ENCODE measurements at places on chromosomes 4 and X. TPM values are rescaled to one million over a fixed set of nuclear protein-coding genes. Genes with fewer than 3 reads are reported as not detected.

Gene C4orf54
- 1.2 TPM for total RNA-seq

Gene TCEAL6
- total RNA-seq, result not detected

GRCh38 chr4:145132511-145133098, 34.5 kb downstream of the ABCE1 start:
- DNase-seq, result no peak

DNA sequence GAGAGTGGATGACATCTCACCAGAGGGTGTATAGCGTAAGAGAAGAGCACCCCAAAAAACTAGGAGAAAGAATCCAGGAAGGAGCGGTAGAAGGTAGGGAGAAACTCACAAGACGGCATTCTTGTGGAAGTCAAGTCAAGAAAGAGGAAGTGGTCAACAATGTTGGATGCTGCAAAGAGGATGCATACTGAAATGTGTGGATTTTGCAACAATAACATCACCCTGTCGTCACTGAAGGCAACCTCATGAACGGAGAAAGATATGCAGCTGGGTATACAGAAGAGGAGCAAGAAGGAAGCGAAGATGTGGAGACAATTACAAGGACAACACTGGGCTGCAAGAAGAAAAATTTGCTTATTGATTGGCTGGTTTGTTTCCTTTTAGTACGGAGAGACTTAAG, 11.4 kb upstream of the TAPT1 start:
- H3K4me3 ChIP-seq, result no peak overlapping the region
- H3K36me3 ChIP-seq, result peaks cover under 1% of the 10 kb centered on the region
- no peaks in the 10 kb centered on the region for H3K27me3 ChIP-seq
- H3K4me1 ChIP-seq, result peaks cover 3% of the 10 kb centered on the region

DNA sequence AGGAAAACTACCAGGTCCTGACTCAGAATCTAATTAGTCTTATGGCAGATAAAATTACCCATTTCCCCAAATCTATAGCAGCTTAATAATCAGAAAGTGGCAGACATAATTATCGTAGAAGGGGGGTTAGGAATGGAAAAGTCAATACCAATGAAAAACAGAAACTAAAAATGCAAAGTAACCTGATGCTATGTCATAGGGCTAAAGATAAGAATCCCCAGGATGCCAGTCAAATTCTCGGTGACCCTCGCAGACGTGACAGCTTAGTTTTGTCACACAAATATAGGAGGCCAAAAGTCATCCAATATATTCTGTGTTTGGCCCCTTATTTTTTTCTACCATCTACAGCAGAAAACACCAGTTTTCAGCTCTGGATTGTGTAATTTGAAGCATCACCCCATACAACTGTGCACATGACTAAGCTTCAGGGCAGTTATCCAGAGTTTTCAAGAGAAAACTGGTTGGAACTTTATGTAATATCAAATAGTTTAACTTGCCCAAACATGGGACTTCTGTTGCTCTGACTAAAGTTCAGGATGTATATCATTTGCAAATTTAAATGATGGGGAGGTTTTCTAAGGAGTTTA, 30.9 kb downstream of the RASSF6 start:
- H3K36me3 ChIP-seq, result no peaks in the 10 kb centered on the region
- no peak overlapping the region for H3K4me3 ChIP-seq

DNA sequence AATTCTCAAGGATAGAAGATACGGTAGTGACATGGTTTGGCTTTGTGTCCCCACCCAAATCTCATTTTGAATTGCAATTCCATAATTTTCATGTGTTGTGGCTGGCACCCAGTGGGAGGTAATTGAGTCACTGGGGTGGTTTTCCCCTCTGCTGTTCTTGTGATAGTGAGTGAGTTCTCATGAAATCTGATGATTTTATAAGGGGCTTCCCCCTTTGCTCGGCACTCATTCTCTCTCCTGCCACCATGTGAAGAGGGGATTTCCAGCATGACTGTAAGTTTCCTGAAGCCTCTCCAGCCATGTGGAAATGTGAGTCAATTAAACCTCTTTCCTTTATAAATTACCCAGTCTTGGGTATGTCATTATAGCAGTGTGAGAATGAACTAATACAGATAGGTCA, 8.5 kb upstream of the SPANXN4 start:
- no peak overlapping the region for H3K4me3 ChIP-seq
- no peak for DNase-seq
- no peaks in the 10 kb centered on the region for H3K36me3 ChIP-seq
- H3K27me3 ChIP-seq, result no peaks in the 10 kb centered on the region

All from left ventricle myocardium inferior (tissue), 1 donor.